Cardiac septum (tissue), 1 donor: ENCODE measurements at places on chromosomes 7 and 10. TPM values are rescaled to one million over a fixed set of nuclear protein-coding genes. Genes with fewer than 3 reads are reported as not detected.

Gene GAD2
- not detected for total RNA-seq

Gene LRRD1
- 0.43 TPM for total RNA-seq

Gene KCTD7
- total RNA-seq = 9.7 TPM

Gene CYP3A4
- total RNA-seq = not detected

Gene SNCG
- total RNA-seq = 9.3 TPM

Gene ADRA2A
- 1.1 TPM for total RNA-seq

- DNase-seq = no peak
Observed at GRCh38 chr7:81707196-81707595, 62.7 kb downstream of the HGF start.

DNA sequence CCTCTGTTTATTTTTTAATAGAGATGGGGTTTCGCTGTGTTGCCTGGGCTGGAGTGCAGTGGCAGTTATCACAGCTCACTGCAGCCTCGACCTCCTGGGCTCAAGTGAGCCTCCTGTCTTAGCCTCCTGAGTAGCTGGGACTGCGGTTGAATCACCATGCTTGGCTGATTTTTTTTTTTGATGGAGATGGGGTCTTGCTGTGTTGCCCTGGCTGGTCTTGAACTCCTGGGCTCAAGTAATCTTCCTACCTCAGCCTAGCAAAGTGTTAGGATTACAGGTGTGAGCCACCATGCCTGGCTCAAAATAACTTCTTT is 8.1 kb downstream of the DYNC2I1 start:
- DNase-seq = no peak

DNA sequence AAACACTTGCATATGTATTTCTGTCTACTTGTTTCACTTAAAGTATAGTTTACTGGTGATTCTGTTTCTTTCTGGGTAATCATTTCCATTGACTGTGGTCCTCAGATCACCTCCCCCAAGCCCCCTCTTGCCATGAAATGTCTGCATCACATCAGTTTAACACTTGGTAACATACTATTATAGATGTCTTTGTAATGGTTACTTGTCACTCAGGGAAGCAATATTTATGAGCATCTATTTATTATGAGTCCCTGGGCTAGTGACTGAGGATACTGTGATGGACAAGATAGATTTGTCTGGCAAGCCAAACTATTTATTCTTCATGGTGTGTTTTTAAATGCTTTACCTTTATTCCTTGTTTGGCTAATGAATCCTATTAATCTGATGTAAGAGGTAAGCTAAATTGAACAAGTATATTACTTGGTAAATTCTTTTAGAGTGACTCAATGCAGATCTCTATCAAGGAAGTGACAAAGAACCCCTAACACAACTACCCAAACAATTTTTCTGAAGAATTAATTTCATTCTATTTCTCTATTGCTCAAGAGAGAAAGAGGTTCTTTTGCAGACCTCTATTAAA is 270.9 kb downstream of the RELN start:
- no peak for DNase-seq

GRCh38 chr10:18378766-18379165 is 238.5 kb downstream of the CACNB2 start:
- no peak for DNase-seq

DNA sequence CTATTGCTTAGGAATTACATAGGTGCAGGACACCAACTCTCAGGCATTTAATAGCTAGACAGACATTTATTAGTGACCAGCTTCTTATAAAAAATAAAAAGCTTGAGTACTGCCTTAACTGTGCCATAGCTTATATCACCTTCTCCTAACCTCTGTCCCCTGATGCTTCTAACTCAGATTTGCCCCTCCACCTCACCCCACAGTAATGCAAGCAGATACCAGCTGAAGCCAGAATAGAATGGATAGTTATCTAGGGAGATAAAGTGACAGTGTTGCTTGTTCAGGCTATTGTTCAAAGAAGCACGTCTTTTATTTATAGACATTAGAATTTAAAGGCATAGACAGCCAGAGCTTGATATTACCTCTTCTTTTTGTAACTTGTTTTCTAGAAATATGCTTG is 99.6 kb upstream of the GLCCI1 start:
- no peak for DNase-seq

DNA sequence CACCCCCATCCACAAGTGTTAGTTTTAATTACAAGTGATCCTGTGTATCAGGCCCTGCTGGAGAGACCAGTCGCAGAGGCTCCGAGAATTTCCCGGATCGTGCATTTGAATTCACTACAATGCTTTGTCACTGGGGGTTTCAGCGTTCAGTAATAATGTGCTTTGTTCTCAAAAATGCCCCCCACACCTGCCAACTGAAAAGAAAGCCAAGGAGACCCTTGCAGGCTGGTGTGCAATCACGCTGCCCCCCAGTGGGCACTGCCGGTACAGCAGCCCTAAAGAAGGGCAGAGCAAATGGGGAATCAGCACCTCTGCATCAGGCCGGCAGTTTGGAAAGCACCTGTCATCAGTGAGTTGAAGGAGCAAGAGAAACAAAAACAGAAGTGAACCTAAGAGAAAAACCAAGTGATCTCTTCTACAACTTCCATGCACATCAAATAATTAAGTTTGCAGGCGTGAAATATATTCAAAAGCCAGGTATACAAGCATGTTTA is 177.6 kb downstream of the PARD3 start:
- no peak for DNase-seq

DNA sequence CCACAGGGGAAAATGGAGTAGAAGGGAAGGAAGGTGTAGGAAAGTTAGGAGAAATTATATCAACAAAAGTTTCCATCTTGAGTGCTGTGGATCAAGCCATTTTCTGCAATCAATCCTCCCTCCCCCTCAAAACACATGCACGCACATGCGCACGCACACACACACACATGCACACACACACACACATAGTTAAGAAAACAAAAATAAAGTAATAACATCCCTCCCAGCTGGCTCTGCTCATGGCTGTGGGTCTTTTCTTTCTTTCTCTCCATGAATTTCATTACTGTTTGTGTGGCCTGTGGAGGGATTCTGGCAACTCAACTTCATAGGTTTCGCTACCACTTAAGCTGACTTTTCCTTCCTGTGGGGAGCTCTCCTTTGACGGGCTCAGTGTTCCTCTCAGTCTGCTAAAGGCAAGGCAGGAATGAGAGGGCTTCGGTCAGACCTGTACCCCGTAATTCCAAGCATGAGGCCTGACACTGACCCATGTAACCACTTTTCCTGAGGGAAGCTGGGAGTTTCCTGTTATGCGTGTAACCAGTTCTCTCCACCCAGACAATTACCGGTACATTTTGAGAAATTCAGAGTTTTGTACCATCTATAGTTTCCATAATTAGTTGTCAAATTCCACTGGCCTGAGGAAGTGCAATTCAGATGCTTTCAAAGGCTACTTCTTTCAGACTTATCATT is 79.8 kb downstream of the ZNF92 start:
- no peak for DNase-seq

GRCh38 chr10:34180749-34181148 is 634.3 kb downstream of the PARD3 start:
- DNase-seq = no peak
